Natural killer cell (primary cell): ENCODE measurements at places on chromosomes 2 and 18.
A peak's percentile ranks its signal among the peaks of the same experiment; 100 is the strongest.

DNA sequence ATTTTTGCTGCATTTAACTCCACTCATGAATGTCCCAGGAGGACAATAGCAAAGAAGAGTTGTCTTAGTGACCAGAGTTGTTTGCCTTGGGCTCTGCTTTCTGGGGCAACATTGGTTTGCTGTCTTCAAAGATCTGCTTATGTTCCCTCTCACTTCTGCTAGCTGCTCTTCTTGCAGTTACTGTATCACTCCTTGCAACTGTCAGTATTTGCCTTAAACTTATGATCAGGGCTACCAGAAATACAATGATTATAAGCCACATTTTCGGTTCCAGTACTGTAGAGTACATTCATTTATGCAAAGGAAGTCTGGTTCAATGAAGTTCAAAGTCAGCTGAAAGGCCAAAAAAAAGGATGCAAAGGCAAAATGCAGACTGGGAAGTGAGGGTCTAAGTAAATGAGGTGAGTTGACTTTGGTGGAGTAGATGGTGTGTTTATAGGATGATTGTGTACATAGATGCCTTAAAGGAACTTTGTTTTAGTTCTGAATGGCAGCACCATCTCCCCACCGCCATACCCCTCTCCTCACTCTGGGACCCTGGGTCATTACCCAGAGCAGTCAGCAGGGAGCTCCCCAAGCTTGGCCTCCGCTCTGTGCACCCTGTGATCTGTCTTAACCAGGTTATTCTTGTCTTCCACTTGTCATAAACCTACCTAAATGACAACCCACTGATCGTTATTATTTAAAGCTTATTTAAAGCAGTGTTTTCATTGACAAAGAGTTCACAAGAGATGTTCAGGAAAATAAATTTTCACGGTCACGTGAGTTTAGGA, 236.0 kb downstream of the DOK6 start:
- no peak for DNase-seq

DNA sequence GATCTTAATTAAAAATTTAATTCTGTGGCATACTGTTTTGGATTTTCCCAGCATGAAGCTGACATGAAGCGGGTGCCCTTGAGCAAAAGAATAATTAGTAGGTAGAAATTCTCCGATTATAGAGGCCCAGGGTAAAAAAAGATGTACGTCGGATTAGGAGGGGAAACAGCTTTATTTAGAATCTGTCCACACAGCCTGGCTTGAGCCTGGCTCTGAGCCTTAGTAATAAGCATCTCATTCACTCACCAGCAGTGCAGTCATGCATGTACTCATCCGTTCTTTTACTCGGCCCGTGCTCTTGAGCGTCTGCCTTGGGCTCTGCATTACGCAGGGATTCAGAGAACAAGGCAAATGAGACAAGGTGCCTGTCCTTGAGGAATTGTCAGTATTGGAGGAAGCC, 219.3 kb downstream of the AGAP1 start:
- no peak for DNase-seq

DNA sequence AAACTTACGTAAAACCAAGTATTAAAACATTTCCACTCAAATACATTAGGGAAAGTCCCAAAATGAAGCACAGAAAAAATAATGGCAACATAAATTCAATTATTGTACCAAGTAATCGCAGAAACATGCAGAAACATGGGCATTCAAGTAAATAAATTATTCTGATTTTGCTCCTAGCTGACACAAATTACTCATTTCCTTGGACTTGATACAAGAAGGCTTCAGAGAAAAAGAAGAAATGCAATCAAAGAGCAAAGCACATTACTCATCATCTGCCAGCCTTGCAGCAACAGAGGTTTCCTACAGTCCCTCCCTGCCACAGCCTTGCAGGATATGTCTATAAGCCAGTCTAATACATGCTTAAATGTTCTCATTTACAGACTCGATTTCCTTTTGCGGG, 439.8 kb upstream of the LYPD1 start:
- DNase-seq = no peak

DNA sequence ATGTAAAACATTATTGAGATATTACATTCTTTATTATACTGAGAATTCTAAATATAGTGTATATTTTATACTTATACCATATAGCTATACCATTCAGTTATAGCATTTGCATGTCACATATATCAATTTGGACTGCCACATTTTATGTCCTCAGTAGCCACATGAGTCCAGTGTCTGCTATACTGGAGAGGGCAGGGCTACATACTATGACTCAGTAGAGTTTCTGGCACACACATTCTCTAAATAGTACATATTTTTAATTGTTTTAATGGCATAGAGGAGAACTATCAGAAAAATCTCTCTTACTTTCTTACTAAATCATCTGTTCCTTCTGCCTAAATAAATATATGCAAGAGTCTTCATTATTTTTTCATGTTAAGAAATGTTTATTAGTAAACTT, 55.4 kb upstream of the COL5A2 start:
- DNase-seq = no peak

- DNase-seq = no peak
Measured at GRCh38 chr18:10950876-10951630, 198.3 kb downstream of the PIEZO2 start.

DNA sequence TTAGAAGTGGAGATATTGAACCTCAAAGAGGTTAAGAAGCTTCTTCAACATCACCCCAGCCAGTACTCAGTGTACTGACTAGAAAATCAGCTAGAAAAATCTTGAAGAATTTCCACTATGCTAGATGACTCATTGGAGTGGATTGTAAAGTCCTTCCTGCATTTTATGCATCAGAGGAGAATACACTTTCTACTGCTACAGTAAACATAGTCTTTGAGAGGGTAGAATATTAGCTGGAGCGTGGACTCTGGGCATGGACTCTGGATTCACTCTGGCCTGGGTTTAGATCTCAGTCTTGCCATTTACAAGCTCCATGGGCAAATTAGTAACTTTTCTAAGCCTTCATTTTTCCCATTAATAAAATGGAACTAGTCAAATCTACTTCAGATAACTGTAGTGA, 215.9 kb downstream of the IRS1 start:
- no peak for DNase-seq

GRCh38 chr2:162677476-162677875, 161.1 kb downstream of the KCNH7 start:
- DNase-seq = no peak

DNA sequence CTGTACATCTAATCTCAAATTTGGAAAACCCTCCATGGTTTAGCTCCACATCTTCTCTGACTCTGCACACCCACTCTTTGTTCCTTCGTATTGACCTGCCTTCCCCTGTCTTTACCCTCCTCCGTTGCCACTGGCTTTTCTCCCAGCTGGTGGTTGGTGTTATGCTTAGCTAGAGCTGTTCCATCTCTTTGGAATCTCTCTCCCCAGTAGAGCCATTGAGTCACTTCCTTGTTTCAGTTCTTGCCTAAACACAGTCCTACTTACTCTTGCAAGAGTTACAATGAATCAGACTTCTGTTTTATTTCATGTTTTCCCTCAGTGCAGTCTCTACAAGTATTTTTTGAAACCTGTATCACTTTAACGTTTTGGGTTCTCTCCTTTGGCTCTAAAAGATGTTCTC, 263.9 kb downstream of the LTBP1 start:
- no peak for DNase-seq

DNA sequence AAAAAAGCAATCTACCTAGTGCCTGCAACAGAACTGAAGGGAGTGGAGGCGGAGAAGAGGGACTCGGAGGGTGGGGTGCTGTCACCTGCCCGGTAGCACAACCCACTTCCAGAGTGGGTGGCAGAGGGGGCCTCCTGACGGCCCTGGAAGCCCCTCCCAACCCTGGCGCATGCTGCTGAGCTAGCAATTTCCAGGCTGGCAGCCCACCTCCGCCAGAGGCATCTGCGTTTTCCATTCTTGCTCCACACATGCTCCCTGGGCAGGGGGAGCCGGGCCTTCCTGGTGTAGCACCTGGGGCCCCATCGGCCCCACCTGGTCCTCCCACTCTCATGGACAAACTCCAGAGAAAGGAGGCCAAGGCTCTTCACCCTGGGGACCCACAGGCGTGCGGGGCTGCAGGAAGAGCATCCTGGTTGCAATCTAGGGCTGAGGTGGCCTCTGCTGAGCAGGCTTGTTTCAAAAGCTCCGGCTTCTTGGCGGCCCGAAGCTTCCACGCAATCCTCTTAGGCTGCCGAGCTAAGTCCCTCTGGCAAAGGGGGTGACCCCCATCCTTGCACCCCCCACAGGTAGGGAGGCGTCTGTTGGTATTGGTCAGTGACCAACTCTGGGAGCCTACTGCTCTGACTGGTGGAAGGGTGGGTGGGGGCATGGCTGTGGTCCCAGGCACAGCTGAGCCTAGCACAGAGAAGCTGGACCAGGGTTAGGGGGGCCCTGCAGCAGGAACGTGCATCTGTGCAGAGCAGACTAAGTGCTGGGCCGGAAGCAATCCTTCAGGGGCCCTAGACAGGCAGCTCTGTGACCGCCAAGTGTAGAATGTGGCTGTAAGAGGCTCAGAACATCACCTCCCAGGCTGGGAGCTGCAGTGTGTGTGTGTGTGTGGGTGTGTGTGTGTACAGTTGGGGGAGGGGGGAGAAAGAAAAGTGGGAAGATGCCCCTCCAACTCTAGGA, 2.6 kb downstream of the HS6ST1 start:
- peak; percentile 15 for DNase-seq

- DNase-seq = no peak
Measured at GRCh38 chr18:22311301-22311700, 106.4 kb downstream of the CTAGE1 start.

GRCh38 chr2:176121190-176122051, 1.1 kb upstream of the HOXD9 start:
- DNase-seq = no peak

DNA sequence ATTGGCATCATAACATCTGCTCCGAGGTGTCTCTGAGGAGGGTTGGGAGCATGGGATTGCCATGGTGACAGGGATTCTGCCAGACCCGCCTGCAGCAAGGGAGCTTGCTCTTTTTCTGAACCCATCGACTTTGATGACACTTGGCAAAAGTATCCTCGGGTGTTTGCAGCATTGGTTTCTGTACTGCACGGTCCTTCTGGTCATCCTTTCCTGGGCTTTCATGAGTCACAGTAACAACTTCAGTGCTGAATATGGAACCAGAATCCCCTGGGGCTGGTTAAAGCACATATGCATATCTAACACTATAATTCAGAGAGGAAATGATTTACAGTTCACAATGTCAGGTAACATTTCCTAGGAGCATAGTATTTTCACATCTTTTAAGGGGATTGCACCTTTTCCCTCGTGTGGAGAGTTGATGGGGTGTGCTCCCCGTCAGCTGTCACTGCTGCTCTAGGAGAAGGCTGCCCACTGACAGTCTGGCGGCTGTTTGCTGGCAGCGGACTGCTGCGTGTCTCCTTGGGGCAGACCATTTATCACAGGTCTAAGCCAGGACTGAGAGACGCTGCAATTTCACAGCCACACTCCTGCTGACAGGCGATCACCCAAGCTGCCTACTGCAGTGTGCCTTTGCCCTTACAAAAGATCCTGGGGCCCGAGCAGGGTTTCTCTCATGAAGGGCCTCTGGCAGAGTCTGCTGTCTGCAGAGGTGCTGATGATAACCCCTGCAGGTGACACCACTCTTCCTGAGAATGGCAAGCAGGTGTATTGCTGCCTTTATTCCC, 425.3 kb downstream of the THSD7B start:
- DNase-seq = no peak

- no peak for DNase-seq
Measured at GRCh38 chr2:153770359-153770991, 101.2 kb upstream of the GALNT13 start.

GRCh38 chr2:70141212-70141901, 49.5 kb downstream of the C2orf42 start:
- peak; percentile 74 for DNase-seq

GRCh38 chr2:172285010-172285621, 142.3 kb upstream of the ITGA6 start:
- no peak for DNase-seq

GRCh38 chr2:168639441-168639898, 163.0 kb upstream of the NOSTRIN start:
- DNase-seq = no peak

GRCh38 chr2:95076705-95077529, 44.7 kb downstream of the MRPS5 start:
- DNase-seq = peak; percentile 57

- DNase-seq = no peak
Measured at GRCh38 chr2:96715658-96716057, 24.2 kb downstream of the LMAN2L start.

DNA sequence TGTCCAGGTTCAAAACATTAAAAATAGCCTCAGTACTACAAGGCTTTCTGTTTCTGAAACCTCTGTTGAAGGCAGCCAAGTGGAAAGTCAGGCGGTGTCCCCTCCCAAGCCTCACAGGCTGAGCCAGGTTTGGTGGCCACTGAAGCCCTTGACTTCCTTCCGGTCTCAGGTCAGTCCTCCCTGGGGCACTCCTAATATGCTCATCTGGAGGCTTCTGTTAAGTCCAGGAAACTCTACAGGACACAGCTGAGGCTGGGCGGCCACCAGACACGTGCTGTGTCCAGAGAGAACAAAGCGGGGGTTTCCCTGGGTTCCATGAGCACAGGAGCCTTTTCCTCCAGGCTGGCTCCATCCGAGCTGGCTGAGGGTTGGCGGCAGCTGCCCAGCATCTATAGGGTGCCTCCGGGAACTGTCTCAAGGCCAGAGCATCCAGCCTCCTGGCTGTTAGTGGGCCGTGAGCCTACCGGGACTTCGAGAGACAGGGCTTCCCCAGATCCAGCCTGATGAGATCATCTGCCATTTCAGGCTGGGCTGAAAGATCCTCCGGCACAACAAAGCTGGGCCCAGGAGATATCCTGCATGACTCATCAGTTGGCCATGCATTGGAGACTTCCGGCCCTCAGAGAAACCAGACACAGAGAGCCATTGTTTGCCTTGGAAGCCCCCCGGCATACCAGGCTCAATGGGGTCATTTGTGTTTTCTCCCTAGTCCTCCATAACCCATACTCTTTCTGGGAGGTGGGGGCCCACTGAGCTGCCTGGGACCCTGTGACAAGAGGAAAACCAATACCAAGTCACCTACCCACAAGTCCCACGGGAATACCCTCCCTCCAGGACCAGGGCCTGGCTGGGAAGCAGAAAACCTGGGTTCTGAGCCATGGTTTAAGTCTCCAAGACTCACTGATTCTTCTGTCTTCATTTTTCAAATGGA, 71.7 kb downstream of the HS1BP3 start:
- no peak for DNase-seq

- DNase-seq = no peak
Measured at GRCh38 chr2:26080356-26080755, 46.5 kb downstream of the RAB10 start.
